Activated T-helper 17 cell treated with anti-CD3 and anti-CD28 coated beads, Interleukin-2, amount 50 U/mL, for 72 hours (primary cell): ENCODE measurements at places on chromosomes 3 and 15.

GRCh38 chr15:96285729-96286254 lies 44.7 kb upstream of the NR2F2 start:
- ATAC-seq, result no peak

DNA sequence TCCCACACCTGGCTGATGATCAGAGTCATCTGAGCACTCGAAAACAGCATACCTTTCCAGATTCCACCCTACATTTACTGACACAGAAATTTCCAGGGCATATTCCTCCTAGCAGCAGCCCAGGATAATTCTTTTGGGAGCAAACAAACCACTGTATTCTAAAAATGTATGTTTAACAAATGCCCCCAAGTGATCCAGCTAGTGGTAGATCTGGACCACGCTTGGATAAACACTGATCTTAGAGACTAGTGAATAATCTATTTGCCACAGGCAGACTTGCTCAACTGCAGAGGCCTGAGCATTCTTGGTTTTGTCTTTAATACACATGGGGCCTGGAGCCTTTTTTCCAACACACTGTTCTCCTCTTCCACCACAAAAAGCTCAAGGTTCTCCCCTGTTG lies 89.6 kb downstream of the TM4SF4 start:
- no peak for ATAC-seq

GRCh38 chr3:9156604-9157003 lies 92.8 kb downstream of the SRGAP3 start:
- no peak for ATAC-seq

DNA sequence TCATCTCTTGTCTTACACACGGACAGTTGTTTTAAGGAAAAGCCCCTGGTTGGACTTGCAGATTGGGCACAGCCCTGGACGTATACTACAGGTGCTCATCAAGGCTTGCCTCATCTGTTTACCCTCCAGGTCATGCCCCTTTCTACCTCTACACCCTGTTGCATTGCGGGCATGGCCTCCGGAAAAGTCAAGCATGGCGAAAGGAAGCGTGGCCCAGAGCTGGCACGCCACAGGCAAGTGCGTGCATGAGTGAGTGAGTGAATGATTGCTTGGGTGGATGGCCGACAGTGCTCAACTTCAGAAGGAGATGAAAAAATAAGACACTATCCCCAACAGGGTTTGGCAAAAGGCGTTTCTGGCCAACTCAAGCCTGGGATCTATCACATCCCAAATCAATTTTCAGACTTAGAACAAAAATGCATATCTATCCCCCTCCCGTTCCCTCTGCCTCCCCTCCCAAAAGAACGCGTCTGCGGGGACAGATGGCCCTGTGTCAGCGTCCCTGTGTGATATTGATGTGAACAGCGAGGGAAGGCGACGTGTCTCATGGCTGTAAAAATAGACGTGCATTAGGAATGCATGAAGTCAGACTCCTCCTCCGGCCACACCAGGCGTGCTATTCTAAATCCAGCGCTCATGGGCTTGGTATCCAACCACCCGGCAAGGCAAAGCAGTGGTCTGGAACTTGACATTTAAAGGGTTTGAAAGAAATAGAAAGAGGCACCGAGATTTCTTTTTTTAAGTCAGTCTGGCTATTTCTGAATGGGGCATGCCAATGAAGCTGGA lies 96.0 kb downstream of the RPLP1 start:
- no peak for ATAC-seq

DNA sequence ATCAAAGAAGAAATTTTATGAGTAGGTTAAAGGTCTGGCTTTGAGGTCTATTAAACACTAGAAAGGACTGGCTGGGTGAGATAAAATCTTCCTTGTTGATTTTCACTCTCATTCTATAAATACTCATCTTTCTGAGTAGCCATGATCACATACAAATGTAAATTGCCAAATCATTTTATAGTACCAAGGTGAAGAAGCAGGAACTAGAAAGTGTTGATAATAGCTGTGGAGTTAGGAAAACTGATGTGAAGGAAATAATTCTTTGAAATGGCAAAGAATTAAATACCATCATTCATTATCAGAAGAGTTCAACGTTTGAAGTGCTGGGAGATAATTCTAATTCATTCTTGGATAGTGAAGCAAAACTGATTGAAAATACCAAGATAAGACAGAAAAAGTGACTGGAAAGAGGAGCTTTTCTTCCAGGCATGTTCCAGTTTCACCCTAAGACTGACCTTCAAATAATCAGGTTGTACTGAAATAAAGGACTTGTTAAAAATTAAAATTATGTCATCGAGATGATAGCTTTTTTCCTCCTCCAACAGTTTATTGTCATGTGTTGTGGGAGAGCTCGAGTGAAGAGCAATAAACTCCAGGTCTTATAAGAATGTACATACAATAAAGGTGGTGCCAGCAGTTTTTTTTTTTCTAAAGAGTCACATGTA lies 17.4 kb downstream of the THBS1 start:
- ATAC-seq, result no peak

- ATAC-seq, result no peak
Observed at GRCh38 chr3:37491776-37492175, 317.4 kb upstream of the LRRFIP2 start.

- peak; percentile 16 for ATAC-seq
Observed at GRCh38 chr15:76988867-76989780, 5.8 kb upstream of the PSTPIP1 start.

GRCh38 chr15:39609166-39609916 lies 28.5 kb downstream of the THBS1 start:
- no peak for ATAC-seq

DNA sequence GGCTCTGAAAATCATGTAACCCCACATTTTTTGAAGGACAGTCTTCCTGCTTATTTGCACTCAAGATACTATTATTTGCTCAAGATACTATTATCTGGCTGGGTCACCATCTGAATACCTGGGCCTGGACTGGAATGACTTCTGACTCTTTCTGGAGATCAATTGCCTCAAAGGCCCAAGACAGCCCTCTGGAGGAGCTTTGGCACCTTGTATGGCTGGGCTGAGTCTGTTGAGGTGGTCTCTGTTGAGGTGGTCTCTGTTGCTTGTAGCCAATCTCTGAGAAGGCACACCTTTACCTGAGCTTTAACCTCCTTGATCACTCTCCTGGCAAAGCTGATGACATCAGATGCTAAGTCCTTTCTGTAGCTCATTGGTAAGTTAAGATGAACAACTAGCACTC lies 33.0 kb downstream of the SPATA12 start:
- no peak for ATAC-seq

- ATAC-seq, result no peak
Observed at GRCh38 chr15:92001307-92001706, 147.8 kb downstream of the SLCO3A1 start.
